Tibial nerve (tissue), 4 donors: ENCODE measurements at places on chromosomes 16 and 17. TPM values are rescaled to one million over a fixed set of nuclear protein-coding genes. Genes with fewer than 3 reads are reported as not detected.

- no peaks in the 10 kb centered on the region for H3K4me1 ChIP-seq
- no peak for DNase-seq
- no peak overlapping the region for H3K27ac ChIP-seq
- H3K36me3 ChIP-seq, result no peaks in the 10 kb centered on the region
- H3K4me3 ChIP-seq, result no peak overlapping the region
Observed at GRCh38 chr17:66915204-66915611, 49.3 kb upstream of the CACNG4 start.

- H3K27me3 ChIP-seq, result no peaks in the 10 kb centered on the region
- DNase-seq, result no peak
- H3K4me1 ChIP-seq, result peaks cover 80% of the 10 kb centered on the region
- peaks cover 1% of the 10 kb centered on the region for H3K36me3 ChIP-seq
Observed at GRCh38 chr16:70592106-70592571, 54.2 kb upstream of the IL34 start.

DNA sequence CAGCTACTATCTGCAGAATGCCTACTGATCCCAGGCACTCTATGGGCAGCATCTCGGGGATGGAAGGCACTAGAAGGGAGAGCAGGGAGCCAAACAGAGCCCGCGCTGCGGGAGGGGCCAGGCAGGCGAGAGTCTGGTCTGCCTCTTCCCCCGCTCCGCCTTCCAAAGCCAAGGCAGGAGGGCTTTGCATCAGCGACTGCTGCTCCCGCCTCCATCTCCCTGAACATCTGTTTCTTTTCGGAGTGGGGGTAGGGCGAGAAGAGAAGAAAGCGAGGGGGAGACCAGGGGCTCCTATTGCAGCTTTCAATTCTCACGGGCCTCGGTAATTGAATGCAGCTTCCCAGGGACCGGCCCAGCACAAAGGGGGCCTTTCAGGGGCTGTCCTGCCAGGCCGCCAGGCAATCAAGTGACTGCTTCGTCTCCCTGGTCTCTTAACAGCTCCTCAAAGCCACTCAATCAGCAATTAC is 31.4 kb upstream of the CDC42EP4 start:
- H3K27ac ChIP-seq, result peak overlapping the region; percentile 93
- no peaks in the 10 kb centered on the region for H3K27me3 ChIP-seq
- no peaks in the 10 kb centered on the region for H3K36me3 ChIP-seq

DNA sequence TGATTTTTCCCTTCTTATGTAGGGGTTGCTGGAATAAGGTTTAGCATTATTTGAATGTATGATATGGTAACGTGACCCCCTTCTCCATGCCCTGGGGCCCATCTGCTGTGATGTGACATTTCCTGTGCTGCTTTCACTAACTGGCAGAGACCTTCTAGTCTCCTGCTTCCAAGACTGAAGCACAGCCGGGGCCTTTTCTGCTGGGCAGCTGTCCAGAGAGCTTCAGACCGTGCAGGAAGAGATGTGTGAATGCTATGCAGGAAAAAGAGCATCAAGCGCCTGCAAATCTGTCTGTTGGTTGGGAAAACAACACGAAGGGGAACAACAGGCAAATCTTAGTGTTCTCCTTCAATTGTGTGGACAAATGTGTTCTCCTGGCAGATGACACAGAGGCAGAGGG is 128.5 kb downstream of the SPACA3 start:
- H3K4me3 ChIP-seq, result no peak overlapping the region
- H3K27me3 ChIP-seq, result no peaks in the 10 kb centered on the region

DNA sequence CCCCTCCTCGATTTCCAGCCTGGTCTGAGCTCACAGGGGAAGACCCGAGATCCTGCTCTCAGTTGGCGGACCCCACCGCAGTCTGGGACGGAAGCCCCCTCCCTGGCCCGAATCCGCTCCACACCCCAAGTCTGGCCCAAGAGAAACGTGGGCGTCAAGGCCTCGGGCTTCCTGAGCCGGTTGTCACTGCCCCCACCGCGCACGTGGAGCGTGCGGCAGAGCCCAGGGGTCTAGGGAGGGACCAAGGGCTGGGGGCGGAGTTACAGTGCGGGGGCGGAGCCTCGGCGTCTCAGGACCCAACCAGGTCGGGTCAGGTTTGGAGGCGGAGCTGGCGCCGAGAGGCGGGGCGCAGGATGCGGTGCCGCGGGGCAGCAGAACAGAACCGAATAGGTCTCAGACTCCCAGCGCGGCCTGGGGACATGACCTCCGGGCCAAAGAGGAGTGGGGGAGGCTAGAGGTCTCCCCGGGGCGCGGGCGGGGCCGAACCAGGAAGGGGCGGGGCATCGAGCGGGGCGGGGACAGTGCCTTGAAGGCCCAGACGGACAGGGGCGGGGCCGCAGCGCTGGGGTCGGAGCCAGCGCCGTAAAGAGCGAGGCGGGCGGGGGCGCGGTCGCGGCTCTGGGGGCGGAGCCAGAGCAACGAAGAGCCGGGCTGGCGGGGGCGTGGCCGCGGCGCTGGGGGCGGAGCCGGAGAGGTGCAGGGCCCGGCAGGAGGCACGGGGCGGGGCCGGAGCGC is 431 bp upstream of the ZFPM1 start:
- DNase-seq, result peak; percentile 91
- H3K27me3 ChIP-seq, result no peaks in the 10 kb centered on the region
- peak overlapping the region; percentile 80 for H3K27ac ChIP-seq
- H3K36me3 ChIP-seq, result no peaks in the 10 kb centered on the region

GRCh38 chr16:63943566-63943965 is 1178.3 kb downstream of the CDH11 start:
- H3K27me3 ChIP-seq, result no peaks in the 10 kb centered on the region
- no peak for DNase-seq
- H3K4me3 ChIP-seq, result no peak overlapping the region
- H3K36me3 ChIP-seq, result no peaks in the 10 kb centered on the region
- H3K27ac ChIP-seq, result no peak overlapping the region

- no peak overlapping the region for H3K27ac ChIP-seq
- H3K4me3 ChIP-seq, result no peak overlapping the region
- H3K27me3 ChIP-seq, result peaks cover 10% of the 10 kb centered on the region
- no peaks in the 10 kb centered on the region for H3K36me3 ChIP-seq
- no peak for DNase-seq
- no peaks in the 10 kb centered on the region for H3K4me1 ChIP-seq
Observed at GRCh38 chr17:497241-498034, 144.8 kb upstream of the RPH3AL start.

- no peaks in the 10 kb centered on the region for H3K4me1 ChIP-seq
- no peak overlapping the region for H3K4me3 ChIP-seq
Observed at GRCh38 chr17:77822302-77823030, 136.0 kb upstream of the TNRC6C start.

DNA sequence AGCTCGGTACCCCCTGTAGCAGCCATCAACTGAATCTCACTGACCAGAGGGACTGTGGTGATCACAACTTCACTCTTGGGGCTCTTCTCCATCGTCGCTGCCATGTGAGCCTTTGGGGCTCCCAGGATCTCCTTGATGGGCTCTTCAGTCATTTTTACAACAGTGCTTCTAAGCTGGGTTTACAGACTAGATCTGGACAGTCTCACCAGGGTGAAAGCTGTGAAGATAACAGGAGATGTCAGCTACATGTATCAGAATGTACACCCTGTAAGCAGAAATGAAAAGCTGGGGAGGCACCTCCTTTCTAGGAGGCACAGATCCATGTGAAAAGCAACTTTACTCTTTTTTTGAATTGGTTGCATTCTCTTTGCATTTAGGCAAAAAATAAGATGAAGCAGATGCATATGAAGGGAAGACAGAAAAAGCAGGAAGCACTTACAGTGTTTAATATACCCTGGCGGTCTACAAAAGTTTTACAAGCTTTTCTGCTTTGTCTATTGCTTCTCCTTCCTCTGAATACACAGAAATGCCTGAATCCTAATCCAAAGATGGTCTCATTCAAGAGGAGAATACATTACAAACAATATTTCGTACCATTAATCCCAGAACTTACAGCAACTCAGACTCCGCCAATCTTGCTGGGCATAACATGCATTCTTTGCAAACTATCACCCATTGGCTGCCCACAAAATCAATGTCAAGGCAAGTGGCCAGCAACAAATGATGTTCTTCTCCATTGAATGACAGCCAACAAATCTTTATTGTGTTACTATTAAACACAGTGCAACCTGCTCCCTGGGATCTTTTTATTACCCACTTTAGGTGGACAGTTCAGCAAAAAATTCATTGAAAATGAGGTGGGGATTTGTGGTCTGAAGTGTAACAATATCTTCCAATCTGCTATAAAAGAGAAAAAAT is 1.5 kb downstream of the TMEM100 start:
- H3K27ac ChIP-seq, result peak overlapping the region; percentile 93
- no peaks in the 10 kb centered on the region for H3K27me3 ChIP-seq
- peak overlapping the region; percentile 35 for H3K4me3 ChIP-seq
- H3K4me1 ChIP-seq, result peaks cover 5% of the 10 kb centered on the region
- peaks cover 6% of the 10 kb centered on the region for H3K36me3 ChIP-seq

GRCh38 chr17:39722965-39723848 is 7.1 kb downstream of the MIEN1 start:
- no peak overlapping the region for H3K4me3 ChIP-seq
- no peak for DNase-seq
- no peak overlapping the region for H3K27ac ChIP-seq
- H3K27me3 ChIP-seq, result no peaks in the 10 kb centered on the region
- peaks cover 9% of the 10 kb centered on the region for H3K4me1 ChIP-seq
- H3K36me3 ChIP-seq, result no peaks in the 10 kb centered on the region

- H3K4me3 ChIP-seq, result no peak overlapping the region
- H3K27ac ChIP-seq, result no peak overlapping the region
- DNase-seq, result peak; percentile 96
- no peaks in the 10 kb centered on the region for H3K4me1 ChIP-seq
Observed at GRCh38 chr17:60435244-60436167, 13.2 kb downstream of the CHCT1 start.

GRCh38 chr16:1953734-1954133 is 755 bp downstream of the RPL3L start:
- no peaks in the 10 kb centered on the region for H3K36me3 ChIP-seq
- H3K27ac ChIP-seq, result no peak overlapping the region
- no peak for DNase-seq

GRCh38 chr17:38510421-38511149 is 82.3 kb downstream of the ARHGAP23 start:
- H3K4me1 ChIP-seq, result no peaks in the 10 kb centered on the region
- H3K36me3 ChIP-seq, result no peaks in the 10 kb centered on the region
- H3K4me3 ChIP-seq, result no peak overlapping the region
- DNase-seq, result no peak

DNA sequence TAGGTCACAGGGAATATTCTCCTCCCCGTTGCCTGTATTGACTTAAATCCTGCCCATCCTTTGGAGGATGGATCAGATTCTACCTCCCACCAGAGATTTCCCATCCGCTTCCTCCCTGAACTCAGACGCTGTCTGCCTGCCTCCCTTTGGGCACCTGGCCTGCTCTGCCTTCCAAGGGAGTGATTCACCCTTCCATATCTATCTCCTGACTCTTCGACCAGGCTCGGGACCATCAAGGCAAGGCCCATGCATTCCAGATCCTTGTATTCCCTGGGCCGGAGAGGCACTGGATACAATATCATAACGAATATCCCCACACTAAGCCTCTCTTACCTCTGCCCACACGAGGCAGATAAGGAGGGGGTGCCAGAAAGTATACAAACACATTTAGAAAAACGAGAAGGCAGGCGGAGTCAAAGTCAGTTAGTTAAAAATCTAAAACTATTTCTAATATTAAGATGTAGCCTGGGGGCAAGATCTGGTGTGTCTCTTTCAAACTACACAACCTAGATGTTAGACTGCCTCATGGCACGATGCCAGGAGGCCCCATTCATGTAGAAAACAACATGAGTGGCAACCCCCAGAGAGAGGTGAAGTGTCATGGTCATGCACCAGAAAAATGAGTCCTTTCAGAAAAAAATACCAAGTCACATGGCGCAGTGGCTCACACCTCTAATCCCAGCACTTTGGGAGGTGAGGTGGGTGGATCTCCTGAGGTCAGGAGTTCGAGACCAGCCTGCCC is 9.2 kb downstream of the PMP22 start:
- peaks cover 91% of the 10 kb centered on the region for H3K36me3 ChIP-seq
- no peaks in the 10 kb centered on the region for H3K27me3 ChIP-seq
- H3K4me1 ChIP-seq, result peaks cover 68% of the 10 kb centered on the region
- H3K27ac ChIP-seq, result peak overlapping the region; percentile 100
- no peak overlapping the region for H3K4me3 ChIP-seq
- no peak for DNase-seq

DNA sequence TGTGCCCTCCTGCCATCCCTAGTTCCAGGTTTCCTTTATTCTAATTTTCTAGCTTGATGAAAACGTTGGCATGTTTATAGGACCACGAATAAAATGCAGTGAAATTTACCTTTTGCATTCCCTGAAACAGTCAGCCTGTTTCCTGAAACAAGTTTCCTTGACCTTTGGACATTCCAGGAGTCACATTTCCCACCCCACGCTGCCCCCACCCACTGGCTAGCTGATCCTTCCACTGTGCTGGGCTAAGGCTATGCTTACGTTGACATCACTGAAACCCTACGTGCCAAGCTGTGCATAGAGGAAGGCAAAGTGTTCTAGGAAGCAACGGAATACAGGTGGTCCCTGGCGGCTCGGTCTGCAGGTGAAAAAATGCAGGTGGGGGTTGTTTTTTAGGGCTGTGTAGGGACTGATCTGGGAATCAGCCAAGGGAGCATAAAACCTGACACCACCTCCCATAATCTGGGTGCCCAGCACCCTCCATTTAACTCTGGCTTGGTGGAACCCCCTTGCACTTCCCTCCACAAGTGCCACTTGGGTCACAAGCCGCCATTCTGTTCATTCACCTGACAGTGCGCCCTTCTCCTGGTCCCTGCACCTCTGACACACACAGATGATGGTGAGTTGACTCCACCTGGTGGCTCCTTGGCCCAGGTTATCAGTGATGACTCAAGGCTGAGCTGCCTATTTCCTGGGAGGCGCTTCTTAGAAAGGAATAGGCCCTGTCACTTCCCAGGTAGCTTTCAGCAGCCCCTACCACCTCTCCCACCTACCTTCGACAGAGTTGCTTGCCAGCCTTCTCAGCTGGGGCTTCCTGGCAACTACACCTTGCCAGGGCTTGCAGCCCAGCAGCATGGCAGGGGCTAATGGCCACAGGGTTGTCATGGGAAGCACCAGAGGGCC is 83.7 kb downstream of the N4BP1 start:
- no peak overlapping the region for H3K27ac ChIP-seq
- H3K4me1 ChIP-seq, result peaks cover 1% of the 10 kb centered on the region
- H3K36me3 ChIP-seq, result no peaks in the 10 kb centered on the region
- H3K4me3 ChIP-seq, result no peak overlapping the region
- DNase-seq, result no peak

Gene TMEM235
- total RNA-seq, result not detected

Gene SECTM1
- 6.9 TPM for total RNA-seq

Gene CTDNEP1
- total RNA-seq, result 77.7 TPM

Gene OR4D1
- not detected for total RNA-seq

Gene CTF1
- total RNA-seq, result 3.6 TPM

Gene ABCA6
- total RNA-seq, result 218 TPM
